ENCODE measurements at places on chromosomes 7 and 10.

GRCh38 chr7:106085015-106085414, 27.1 kb downstream of the SYPL1 start:
- no peak for DNase-seq

- DNase-seq, result no peak
Observed at GRCh38 chr7:46524350-46524749, 603.3 kb upstream of the IGFBP3 start.

DNA sequence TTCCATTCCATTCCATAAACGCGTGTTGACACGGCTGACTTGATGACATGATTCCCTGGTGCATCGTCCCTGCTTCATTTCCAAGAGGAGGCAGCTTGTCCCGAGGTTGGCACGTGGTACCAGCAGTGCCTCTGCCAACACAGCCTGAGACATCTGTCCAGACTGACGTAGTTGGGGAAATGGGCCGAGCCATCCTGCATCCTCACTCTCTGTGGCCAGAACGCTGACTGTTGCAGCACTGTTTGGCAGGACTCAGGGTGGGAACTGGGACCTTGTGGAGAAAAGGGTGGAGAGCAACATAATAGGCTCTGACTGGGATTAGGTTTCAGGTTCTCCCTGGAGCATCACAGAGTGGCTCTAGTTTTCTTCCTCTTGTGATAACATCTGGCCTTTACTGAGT, 118.6 kb upstream of the BTBD16 start:
- DNase-seq, result no peak

DNA sequence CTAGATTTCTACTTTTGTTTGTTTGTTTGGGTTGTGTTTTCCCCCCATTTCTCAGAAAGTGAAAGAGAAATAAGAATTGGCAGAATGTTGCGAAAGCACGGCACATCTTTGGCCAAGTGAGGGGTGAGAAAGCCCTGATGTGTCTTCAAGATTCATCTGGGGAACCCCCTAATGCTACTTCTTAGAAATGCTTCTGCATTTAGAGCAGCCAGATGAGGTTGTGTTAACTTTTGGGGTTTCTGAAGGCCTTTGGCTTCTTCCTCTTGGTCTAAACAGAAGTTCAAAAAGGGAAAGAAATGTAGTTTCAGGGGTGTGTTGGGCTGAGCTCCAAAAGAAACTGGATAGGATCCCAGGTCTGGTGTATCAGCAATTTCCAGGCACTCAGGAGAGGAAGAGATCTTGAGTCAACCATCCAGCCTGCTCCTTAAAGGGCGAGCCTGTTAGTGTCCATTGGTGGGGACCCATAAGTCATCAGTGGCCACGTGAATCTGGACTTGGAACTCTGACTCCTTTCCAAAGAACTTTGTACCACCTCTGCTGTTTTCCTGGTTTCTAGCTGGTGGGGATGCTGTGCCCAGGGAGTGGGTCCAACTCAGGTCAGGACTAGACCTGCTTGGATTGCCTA, 6.5 kb downstream of the DUSP5 start:
- peak; percentile 45 for DNase-seq

DNA sequence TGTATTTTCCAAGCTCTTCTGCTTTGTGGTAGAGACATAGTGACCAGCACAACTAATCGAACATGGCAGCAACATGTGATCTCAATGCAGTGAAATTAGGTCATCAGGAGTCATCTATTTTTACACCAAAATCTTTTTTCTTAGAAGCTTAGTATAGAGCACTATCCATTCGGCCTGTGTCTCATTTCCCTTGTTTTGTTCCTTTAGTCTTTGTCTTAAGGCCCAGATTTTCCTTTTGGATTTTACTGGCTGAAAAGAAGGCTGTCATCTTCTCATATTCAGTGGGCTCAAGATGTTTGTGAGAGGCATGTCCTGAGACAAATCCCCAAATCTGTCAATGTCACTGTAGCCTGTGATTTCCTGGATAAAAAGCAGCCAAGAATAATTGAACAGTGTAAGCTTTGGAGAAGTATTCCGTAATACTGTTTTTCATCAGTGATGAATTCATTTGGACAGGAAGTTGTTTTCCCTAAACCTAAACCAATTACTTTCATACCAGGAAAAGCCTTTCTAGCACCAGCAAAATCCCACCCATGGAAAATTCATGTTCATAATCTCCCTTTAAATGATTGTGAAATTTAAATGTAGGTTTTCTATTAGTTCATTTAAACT, 55.2 kb downstream of the MAGI2 start:
- no peak for DNase-seq

DNA sequence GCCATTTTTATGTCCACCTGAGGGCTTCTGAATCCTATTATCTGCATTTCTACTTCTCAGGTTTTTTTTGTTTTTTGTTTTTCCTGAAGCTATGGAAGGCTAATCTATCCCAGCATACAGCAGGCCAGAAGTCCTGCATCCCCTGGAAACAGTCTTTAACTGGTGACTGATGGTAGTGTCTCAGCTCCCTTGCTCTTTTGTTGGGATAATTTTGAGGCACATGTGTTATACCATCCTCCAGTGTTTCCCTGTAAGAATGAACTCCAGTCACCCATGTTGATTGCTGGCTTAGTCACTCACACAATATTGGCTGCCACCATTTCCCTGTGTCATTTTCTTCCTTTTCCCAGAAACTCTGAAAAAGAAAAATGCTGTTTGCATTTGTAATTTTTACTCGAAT, 1094.0 kb upstream of the LRRN3 start:
- DNase-seq, result no peak

- DNase-seq, result no peak
Observed at GRCh38 chr7:158453663-158454062, 134.0 kb downstream of the PTPRN2 start.

DNA sequence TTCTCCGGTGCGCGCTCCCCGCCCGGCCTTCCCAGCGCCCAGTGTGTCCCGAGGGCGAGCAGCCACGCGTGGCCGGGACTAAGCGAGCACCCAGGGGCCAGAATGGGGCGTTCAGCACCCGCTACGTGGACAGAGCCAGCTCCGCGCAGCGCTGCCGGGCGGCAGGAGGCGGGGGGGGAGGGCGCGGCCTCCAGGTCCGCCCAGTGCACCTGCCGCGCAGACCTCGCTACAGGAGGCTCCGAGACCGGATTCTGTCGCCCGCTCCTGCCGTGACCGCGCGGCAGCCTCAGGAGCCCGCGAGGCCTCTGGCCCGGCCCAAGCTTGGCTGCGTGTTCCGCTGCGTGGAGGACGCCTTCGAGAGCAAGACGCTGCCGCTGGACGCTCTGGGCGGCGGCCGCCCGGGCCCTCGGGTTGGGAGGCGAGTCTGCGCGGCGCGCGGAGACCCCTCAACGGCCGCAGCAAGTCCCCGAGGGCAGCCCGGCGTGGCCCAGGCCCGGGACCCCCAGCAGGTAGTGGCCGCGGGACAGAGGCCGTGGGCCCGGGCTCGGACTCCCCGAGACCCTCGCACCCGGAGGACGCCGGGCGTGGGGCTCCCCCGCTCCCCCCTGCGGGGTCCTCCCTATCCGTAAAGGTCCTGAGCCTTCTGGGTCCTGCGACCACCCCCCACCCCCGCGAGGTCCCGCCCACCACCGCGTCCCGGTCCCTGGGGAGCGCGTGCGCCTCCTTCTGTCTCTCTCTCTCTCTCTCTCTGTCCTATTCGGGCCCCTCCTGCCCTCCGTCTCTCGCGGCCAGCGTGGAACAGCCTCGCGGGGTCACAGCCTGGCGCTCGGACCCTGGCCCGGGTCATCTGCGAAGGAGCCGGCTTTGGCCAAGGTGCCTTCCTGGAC, 904 bp upstream of the DPYSL4 start:
- peak; percentile 41 for DNase-seq

DNA sequence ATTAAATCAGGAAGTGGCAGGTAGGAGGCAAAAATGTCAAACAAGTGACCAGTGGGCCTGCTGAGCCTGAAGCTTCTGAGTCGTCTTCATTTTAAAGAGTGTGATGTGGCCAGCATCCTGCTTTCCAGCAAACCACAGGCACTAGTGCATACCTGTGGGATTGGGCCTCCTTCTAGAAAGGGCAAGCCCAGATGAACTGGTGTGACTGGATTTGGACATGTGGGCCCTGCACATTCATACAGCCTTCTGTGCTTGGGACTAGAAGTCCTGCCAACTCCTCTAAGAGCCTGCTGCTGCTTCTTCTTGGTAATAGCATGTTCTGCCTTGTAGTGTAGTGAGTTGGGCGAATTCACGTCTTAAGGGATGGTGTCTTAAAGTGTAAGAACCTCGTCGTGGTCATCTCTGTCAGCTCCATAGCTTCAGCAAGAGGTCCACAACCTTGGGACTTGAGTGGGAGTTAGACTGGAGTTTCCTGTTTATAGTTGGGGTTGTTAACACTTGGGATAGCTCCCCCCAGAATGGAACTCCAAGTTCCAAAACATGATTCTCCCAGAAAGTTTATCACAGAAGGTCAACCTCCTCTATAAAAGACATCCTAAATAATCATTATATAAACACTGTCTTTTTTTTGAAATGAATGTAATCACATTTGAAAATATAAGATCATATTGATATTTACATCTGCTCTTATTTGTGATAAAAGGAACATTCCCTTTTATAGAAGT, 11.2 kb downstream of the BMPER start:
- DNase-seq, result no peak

- no peak for DNase-seq
Observed at GRCh38 chr7:156932006-156932405, 17.5 kb upstream of the NOM1 start.

DNA sequence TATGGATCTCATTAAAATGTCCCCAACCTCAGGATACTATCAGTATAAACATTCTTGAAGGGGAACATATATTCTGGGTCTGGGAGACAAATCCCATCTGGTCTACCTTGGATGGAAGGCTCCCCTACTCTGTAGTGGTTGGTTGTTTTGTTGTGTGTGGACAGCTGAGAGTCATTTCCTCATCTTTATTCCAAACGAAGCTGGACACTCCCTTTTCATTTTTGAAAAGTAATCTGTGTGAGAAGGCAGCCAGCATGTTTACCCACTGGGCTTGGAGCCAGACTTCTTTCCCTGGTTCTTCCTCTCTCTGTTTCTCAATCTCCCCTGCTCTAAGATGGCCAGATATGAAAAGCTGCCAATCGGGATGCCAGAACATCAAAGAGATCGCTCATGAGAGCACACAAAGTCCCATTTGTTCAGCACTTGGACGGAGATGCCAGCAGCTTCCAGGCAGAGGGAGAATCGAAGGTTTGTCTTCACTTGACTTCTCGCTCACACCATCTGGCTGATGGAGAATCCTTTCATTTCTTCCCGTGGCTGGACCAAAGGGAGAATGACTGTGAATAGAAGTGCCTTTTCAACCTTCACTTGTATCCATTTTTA, 108.1 kb upstream of the AGR3 start:
- peak; percentile 90 for DNase-seq

DNA sequence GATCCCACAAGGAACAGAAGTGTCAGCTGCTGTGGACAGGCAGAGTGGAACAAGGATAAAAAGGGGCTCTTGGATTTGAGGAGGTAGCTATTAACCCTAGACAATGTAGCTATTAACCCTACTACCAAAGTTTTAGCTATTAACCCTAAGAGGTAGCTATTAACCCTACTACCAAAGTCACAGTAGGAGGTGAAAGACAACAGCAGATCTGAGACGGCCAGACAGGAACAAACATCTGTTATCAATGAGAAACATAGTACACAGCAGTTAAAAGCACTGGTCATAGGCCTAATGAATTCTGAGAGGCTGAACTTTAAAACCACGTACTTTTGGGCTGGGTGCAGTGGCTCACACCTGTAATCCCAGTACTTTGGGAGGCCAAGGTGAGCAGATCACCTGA, 11.9 kb downstream of the ERCC6 start:
- no peak for DNase-seq

GRCh38 chr7:19899529-19899928, 126.1 kb upstream of the TMEM196 start:
- no peak for DNase-seq

- DNase-seq, result no peak
Observed at GRCh38 chr10:3758491-3758970, 26.5 kb downstream of the KLF6 start.

DNA sequence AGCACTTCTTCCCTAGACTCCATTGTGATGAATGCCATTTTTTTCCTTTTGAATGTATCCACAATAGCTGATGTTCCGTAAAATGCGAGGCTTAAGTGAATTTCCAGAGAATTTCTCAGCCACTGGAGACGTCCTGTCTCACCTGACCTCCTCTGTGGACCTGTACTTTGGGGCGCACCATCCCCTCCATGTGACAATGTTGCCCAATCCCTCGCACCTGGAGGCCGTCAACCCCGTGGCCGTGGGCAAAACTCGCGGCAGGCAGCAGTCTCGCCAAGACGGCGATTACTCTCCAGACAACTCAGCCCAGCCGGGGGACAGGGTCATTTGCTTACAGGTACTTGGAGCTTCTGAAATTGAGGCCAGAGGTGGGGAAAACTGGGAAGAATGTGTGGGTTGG, 20.2 kb downstream of the DHTKD1 start:
- DNase-seq, result no peak

DNA sequence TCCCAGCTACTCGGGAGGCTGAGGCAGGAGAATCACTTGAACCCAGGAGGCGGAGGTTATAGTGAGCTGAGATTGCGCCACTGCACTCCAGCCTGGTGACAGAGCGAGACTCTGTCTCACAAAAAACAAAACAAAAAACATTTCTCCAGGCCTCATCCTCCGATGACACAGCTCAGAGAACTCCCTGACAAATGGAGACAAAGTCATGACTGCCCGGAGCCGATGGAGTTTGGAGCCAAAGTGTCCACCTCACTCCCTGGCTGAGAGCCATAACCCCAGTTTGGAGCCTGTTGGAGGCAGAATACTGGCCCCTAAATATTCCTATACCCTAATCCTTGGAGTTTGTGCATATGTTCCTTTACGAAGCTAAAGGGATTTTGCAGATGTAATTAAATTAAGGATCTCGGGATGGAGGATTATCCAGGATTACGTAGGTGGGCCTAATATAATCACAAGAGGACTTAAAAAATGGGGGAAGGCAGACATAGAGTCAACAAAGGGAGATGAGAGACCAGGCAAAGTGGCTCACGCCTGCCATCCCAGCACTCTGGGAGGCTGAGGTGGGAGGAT, 22.7 kb downstream of the SSC4D start:
- DNase-seq, result no peak

- no peak for DNase-seq
Observed at GRCh38 chr7:141161550-141162535, 88.0 kb downstream of the TMEM178B start.

GRCh38 chr7:34044734-34045353, 139.5 kb downstream of the BMPER start:
- no peak for DNase-seq

All from colonic mucosa (tissue), 4 donors.